ENCODE measurements at places on chromosomes 5 and 9.
A peak's percentile ranks its signal among the peaks of the same experiment; 100 is the strongest.

GRCh38 chr5:22465177-22465576 lies 388.0 kb downstream of the CDH12 start:
- no peak for DNase-seq

- no peak for DNase-seq
Observed at GRCh38 chr9:16708656-16709435, 161.6 kb downstream of the BNC2 start.

- no peak for DNase-seq
Observed at GRCh38 chr5:15823398-15823797, 323.4 kb downstream of the FBXL7 start.

GRCh38 chr5:66306105-66306843 lies 162.2 kb downstream of the SREK1 start:
- DNase-seq, result no peak

- no peak for DNase-seq
Observed at GRCh38 chr5:165209101-165209727, 1703.8 kb downstream of the MAT2B start.

DNA sequence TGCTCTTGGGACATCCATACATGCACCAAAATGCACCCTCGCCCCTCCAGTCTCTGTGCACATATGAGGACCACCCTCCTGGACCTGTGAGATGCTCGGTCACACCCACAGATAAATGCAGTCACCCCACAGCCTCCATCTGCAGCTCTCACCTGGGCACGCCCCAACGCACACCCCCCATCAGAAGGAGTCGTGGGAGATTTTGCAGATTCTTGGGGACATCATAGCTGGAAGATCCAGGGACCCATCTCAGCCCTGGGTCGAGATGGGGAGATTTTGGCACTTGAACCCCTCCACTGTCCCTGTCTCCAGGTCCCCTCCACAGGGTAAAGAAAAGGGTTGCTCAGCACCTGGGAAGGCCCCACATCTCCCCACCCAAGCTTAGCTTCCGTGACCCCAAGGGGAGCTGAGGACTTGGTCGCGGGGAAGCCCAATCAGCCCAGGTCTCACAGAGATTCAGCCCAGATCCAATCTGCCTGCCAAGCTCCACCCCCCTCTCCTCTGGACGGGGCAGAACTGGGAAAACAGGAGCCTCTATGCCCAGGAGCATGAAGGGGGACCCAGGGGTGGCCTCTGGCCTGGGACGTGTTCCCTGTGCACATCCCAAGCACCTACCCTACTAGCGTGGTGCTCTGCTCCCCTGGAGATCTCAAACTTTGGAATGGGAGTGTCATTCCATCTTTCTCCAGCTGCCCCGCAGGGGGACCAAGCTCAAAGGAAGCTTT lies 89.2 kb upstream of the LMX1B start:
- DNase-seq, result no peak

DNA sequence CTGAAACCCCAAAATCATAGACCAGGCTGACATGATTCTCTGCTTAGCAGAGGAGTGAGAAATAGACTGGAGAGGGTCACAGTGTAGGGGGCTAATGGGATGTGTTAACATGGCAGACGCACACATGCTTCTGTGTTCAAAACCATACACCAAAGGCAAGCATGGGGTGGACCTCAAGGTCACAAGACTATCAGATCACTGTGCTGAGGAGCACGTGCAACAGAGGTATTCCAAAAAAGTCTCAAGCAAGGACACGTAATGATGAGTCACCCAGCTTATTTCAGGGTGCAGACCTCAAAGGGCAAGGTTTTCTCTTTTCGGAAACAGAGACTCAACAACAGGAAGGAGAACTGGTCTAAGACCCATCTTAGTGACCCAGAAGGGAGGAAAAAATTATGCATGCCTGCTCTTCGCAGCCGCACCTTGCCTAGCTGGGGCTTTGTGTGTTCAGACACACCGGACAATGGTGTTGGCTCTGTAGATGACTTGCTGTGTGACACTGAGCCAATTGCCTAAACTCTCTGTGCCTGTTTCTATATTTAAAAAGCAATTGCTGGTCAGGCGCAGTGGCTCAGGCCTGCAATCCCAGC lies 20.3 kb downstream of the WHRN start:
- DNase-seq, result peak; percentile 6

- DNase-seq, result peak; percentile 3
Observed at GRCh38 chr9:33676746-33677505, 118.4 kb upstream of the PRSS3 start.

GRCh38 chr9:126020836-126021235 lies 273.7 kb downstream of the PBX3 start:
- DNase-seq, result no peak

DNA sequence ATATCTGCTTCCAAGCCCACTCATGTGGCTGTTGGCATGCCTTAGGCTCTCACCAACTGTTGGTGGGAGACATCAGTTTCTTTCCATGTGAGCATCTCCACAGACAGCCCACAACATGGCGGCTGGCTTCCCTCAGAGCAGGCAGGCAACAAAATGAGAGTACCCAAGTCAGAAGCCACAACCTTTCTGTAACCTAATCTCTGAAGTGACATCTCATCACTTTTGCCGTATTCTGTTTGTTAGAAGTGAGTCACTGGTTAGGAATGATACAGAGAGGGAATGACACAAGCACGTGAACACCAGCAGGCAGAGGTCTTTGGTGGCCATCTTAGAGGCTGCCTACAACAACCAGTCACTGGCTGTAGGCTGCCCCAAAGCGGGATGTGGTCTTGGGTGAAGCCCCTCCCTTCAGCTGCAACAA lies 88.6 kb upstream of the RASGRF2 start:
- no peak for DNase-seq
